Stimulated activated CD4-positive, alpha-beta T cell treated with anti-CD3 and anti-CD28 coated beads, TNF-alpha, amount 100 ng/mL, for 4 hours (primary cell): ENCODE measurements at places on chromosomes 6 and 20.
A peak's percentile ranks its signal among the peaks of the same experiment; 100 is the strongest.

DNA sequence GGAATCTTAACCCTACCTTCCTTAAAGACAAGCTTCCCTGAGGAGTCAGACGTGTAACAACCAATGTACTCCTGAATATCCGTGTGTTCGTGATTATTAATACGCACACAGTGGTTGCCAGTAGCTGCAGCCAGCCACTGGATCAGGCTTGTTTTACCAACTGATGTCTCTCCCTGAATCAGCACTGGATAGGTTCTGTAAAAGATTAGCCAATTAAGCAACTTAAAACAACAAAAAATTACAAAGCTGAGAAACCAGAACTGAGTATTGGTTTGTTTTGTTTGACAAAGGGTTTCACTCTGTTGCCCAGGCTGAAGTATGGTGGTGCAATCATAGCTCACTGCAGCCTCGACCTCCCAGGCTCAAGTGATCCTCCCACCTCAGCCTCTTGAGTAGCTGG, 69.3 kb downstream of the MDN1 start:
- DNase-seq: no peak

DNA sequence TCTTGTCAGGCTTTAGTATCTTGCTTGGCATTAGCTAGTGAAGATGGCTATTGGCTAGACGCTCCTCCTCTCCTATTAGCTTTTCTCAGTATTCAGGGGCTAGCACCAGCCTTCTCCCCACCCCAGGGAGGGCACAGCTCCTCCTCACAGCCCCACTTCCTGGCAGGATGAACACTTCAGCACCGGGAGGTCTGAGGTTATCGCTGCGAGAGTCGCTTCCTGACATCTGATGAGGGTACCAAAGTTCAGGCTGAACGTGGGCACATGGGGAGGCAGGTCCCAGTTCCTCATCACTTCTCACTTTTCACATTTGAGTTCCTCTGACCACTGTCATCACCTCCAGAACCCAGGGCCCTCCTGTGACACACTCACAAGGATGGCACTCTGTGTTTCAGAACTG, 66.6 kb downstream of the LAMA4 start:
- DNase-seq: no peak

GRCh38 chr6:105594821-105595220, 191.9 kb upstream of the PREP start:
- no peak for DNase-seq

- DNase-seq: no peak
Observed at GRCh38 chr20:45899046-45899835, 8.1 kb downstream of the CTSA start.

GRCh38 chr6:63180367-63180766, 30.9 kb upstream of the FKBP1C start:
- DNase-seq: no peak

DNA sequence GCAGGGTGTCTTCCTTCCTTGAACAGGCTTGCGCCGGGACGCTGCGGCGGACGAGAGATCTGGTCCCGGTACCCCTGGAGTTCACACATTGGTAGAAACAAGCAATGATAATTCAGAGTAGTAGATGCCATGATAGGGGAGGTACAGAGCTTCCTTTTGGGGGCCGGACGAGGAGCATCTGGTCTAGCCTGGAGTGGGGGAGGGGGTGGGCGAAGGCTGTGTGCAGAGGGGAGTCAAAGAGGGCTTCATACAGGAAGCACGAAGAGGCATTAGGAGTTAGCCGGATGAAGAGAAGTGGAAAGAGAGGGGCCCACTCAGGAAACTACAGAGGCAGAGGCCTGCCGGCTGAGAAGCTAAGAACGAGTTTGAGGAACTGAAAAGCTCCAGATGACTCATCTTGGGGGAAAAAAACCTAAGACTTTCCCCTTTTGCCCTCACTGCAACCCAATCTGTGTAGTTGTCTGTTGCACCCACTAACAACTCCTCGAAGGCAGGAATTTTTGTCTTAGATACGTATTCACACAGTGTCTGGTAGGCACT, 611 bp downstream of the CNPY3 start:
- DNase-seq: peak; percentile 36

DNA sequence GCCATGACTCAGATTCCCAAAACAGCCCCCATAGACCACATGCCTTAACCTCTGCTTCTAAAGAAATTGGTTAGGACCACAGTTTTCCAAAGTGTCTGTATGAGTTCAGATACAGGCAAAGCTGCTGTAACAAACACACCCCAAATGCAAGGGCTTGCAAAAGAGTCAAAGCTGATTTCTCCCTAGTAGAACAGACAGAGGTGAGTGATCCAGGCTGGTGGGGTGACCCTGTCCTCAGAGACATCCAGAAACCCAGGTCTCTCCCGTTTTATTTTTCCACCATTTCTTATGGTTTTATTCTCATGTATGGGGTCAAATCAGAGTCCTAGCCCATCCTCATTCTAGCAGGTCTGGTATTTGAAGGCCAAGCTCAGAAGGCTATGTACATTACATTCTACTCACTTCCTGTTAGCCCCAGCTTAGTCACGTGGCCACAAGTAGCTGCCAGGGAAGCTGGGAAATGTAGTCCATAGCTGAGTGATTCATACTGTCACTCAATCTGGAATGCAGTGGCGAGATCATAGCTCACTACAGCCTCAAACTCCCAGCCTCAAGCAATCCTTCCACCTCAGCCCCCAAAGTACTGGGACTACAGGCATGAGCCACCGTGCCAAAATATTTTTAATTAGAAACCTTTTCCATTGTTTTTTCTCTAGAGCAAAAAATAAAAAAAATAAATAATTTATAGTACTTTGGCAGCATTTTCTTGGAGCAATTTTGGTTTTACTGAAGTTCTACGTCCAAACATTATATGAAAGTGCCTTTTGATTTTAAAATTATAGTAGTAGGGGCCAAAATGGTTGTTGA, 175.2 kb downstream of the ZMYND8 start:
- DNase-seq: no peak

DNA sequence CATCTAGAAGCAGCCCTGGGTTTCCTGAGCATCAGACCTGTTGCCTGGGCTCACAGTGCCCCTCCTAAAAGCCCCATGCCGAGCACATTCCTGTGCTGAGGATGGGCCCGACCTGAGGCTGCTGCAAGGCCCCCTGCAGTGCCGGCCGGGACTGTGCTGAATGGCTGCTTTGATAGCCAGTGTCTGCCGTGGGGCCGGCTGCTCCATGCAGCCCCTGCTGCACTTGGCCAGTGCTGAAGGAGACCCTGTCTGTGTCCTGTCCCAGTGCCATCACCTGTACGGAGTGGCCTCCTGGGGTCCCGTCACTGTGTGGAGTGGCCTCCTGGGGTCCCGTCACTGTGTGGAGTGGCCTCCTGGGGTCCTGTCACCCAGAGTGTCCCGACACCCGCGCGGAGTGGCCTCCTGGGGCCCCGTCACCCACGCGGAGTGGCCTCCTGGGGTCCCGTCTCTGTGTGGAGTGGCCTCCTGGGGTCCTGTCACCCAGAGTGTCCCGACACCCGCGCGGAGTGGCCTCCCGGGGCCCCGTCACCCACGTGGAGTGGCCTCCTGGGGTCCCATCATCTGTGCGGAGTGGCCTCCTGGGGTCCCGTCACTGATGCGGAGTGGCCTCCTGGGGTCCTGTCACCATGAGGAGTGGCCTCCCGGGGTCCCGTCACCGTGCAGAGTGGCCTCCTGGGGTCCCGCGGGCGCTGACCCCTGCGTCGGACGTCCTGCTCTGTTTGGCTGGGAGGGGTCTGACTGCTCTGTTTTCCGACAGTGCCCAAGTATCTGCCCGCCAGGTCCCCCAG, 7.0 kb downstream of the COL9A3 start:
- no peak for DNase-seq

GRCh38 chr6:144467172-144467762, 182.1 kb downstream of the UTRN start:
- no peak for DNase-seq

GRCh38 chr6:16148498-16148897, 19.6 kb downstream of the MYLIP start:
- no peak for DNase-seq

- DNase-seq: peak; percentile 51
Observed at GRCh38 chr6:85593438-85594196, at the start of gene SNX14. TSS of gene SNX14 (minus strand) at chr6:85593858. CDS start at chr6:85593718, 140 bp downstream.

GRCh38 chr6:105036351-105036750, 79.4 kb downstream of the LIN28B start:
- DNase-seq: no peak

GRCh38 chr6:156791320-156791850, 14.2 kb downstream of the ARID1B start:
- no peak for DNase-seq

DNA sequence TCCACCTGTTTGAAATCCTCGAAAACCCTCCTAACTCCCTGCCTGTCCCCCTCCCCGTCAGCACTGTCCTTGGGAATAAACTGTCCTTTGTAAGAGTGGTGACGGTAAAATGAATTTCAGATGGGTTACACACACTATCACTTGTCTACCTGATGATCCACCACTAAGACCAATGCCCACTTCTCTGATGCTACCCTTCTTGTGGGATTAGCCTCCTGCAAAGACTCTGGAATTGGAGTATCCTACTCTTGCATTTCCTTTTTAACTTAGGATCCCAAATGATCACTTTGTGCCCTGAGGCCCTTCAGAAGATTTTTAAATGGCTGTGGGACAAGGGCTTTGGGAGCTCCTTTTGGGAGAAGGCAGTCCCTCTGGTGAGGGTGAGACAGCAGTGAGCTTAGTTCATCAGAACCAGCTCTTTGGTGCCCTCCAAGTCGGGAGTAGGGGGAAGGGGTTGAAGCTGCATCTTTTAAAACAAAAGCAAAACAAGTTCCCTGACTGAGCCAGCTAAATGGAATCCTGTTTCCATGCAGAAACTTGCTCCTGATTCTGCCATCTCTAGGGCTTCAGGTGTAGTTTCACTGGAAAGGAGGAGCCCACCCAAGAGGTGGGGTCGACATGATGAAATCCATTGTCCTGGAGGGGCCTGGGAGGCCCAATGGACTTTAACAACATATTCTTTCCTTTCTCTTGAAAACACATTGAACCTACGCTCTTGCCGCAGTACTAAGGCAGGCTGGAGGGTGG, 86.5 kb downstream of the ASXL1 start:
- DNase-seq: no peak

DNA sequence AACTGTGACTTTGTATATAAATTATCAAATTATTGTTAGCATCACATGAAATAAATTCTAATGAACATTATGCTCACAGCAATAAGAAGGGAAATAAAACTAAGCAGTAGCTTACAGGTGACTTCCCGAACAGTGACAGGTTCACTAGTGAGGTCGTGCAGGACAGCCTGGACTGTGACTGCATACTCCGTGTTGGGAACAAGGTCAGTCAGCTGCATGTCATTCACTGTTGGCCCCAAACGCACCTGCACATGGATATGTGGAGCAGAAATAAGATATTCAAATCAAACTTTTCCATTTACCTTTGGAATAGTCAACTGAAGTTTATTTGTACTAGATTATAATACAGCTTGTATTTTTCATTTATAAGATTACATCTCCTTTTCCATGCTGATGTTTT, 60.6 kb downstream of the COL12A1 start:
- DNase-seq: no peak

DNA sequence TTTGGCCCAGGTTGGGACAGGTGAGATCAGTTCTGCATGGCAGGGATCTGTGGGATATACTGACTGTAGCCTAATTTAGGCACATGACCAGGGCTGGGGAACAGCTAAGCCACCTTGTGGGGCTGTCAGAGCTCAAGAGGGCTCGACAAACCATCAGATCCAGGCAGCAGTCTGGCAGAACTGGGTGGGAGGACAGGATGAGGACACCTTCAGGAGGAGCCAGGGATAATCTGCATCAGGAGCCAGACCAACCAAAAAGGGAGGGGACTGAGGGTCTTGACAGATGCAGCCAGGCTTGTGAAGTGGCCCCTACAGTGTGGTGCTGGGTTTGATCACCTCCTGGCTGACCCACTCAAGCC, 123.4 kb downstream of the MAFB start:
- DNase-seq: no peak

- no peak for DNase-seq
Observed at GRCh38 chr20:23918101-23918862, 38.7 kb upstream of the CST5 start.

DNA sequence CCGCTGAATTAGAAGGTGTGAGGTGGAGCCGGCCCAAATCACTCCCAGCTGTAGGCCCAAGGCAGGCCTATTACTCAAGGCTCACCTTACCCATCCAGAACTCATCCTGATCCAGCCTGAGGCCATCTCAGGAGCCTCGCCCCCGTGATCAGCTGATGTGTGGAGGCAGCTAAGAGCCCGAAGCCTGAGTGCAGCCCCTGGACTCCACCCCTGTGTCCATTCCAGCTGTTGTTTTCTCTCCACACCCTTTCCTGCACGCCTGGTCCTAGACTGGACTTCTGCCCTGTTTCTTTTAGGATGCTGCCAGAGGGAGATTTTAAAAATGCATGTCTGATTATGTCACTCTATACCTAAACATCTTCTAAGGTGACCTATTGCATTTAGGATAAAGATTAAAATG, 124.7 kb upstream of the SUPT3H start:
- DNase-seq: no peak

DNA sequence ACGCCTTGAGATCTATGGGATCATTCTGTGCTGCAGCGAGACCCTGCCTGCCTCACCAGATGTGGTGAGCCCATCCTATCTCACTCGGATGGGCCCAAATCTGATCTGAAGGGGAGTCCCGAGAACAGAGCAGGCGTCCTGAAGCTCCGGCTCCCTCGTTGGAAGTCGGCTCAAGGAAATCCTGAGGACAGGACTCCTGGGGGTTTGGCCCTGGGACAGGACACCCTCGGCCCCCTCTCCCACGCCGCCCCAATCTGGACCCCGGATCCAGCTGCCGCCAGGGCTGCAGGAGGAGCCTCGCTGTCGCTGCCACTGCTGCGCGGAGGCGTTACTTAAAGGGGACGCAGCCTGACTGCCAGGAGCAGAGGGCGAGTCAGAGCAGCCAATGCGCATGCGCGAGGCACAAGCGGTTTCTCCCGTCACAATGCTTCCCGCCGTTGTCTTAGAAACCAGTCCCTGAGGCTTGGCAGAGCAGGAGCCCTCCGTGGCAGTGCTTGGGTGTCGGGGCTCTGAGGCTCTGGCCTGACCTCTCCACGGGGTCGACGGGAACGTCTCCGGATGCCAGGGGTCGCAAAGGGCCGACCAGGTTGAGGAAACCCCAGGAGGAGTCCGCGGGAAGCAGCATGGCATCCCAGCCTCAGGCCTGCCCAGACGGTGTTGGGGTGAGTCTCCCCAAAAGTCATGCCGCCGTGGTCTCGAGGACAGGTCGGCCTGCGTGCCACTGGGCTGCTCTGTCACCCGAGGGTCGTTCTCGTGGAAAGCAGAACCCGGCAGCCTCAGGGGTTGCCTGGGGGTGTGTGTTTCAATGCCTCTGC, 1567.8 kb upstream of the DEFB115 start:
- peak; percentile 8 for DNase-seq

- peak; percentile 33 for DNase-seq
Observed at GRCh38 chr20:4607287-4607713, 114.4 kb upstream of the PRND start.

GRCh38 chr20:1422753-1423152, 29.9 kb upstream of the FKBP1A start:
- DNase-seq: no peak
